ENCODE measurements at places on chromosomes 5 and 9.

- DNase-seq: no peak
Observed at GRCh38 chr5:171849585-171850323, 64.1 kb downstream of the SMIM23 start.

DNA sequence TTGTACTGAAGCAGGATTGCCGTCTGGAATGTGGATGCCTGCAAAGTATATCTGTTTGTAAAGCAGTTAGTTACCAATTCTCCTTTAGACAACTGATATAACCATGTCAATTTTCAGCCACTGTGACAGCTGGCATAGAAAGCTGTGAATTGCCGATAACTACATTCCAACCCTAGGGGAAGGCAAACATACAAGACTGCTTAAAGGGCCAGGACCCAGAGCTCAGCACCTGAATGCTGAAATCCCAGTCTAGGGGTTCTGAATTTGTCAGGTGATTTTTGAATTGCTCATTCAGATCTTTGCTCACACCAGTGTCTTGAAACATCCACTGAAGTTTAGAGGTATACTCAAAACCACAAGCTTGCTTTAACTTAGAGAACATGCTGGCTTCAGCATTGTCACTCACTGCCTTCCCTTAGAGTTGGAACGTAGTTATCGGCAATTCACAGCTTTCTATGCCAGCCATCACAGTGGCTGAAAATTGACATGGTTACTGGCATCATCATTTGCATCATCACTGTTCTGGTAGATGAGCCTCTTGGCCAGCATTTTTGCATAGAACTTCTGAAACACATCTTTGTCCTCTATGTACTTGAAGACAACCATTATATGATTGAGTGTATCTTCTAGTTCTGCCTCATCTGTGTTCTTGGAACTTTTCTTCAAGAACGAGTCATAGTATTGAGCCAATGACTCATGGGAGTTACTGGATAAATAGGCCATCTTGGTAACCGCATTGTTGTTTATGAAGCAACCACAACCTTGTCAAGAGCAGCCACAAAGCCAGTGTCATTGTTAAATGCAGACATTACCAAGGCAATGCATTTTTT, 82.1 kb downstream of the CCDC192 start:
- no peak for DNase-seq

DNA sequence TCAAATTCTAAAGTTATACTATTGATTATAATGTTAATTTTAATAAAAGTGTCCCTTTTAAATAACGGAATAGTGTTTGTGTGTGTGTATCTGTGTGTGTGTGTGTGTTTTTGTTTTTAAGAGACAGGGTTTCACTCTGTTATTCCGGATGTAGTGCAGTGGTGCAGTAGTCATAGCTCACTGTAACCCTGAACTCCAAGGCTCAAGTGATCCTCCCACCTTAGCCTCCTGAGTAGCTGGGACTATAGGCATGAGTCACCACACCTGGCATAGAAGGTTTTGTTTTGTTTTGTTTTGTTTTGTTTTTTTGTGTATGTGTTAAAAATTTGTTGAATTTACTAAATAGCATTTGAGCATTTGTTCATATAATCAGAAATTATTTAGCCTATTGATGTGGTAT, 64.6 kb downstream of the YTHDC2 start:
- no peak for DNase-seq

DNA sequence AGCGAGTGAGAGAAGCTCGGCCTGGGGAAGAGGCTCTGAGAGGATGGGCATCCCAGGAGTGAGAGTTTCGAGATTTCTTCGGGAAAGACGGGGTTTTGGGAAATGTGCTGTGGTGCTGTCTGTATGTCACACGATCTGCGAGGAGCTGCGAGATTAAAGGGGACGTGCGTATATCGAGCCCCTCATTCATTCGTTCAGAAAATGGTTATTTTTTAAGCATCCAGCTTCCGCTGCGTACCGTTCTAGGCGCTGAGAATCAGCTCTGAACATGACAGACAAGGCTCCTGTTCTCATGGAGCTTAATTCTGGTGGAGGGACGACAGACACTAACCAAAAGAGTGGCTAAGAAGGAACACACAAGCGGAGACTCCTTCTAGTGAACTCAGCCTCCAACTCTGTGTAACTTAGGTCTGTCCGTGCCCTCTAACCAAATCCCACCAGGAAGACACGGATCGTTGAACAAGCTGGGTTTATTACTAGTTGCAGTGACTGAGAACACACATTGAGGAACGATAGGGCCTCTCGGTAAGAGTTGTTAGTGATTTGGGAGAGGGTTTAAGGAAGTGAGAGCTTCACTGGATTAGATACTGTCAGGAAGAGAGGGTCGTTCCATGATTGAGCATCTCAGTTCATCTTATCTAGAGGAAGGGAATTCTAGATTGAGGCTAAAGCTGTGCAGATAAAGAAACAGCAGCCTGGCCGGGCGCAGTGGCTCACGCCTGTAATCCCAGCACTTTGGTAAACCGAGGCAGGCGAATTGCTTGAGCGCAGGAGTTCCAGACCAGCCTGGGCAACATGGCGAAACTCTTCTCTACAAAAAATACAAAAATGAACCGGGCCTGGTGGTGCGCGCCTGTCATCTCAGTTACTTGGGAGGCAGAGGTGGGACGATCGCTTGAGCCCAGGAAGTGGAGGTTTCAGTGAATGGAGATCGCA, 1.0 kb upstream of the FBXW11 start:
- no peak for DNase-seq

- no peak for DNase-seq
Observed at GRCh38 chr9:125241863-125242739, 958 bp upstream of the HSPA5 start.

DNA sequence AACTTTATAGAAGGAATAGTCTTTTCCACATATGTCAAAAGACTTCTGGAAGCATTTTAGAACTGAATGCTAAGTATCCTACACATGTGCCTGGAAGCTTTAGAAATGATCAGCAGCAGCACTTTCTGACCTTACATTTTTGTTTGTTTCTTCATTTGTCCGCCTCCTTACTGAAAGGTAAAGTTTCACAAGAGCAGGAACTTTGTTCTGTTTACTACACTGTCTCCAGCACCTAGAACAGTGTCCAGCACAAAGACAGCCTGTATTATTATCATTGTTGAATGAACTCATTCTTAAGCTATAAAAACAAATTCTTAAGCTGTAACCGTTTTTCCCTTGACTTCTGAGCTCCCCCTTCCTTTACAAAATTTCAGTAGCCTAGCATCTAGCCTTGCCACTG, 14.8 kb downstream of the PIP5K1B start:
- no peak for DNase-seq

DNA sequence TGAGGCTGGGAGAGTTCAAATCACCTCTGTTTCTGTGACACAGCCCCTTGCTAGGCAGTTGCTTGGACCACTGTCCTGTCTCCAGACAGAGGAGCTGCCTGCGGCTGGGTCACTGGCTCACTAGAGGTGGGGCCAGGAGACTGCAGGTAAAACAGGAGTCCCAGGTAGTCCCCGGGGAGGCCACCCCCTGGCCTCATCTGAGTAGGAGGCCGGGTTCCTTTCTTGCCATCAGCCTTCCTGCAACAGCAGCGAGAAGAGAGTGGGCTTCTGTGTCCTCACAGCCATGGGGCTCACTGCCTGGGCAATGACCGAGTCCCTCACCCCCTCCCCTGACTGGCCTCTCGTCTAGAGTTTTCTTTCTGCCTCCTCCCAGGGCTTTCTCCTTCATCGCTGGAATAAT, 197.5 kb downstream of the CDK5RAP2 start:
- no peak for DNase-seq

DNA sequence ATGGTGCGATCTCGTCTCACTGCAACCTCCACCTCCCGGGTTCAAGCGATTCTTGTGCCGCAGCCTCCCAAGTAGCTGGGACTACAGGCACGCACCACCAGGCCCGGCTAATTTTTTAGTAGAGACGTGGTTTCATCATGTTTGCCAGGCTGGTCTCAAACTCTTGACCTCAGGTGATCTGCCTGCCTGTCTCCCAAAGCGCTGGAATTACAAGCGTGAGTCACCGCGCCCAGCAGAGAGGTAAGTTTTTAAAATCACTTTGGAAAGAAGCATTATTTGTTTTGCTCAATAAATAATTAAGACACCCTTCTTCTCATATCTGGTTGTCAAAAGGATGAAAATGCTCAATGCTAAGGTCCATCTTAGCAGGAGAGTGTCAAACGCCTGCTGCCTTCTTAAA, 48.5 kb upstream of the STXBP1 start:
- DNase-seq: no peak

GRCh38 chr5:150119421-150120061, 33.2 kb upstream of the CSF1R start:
- no peak for DNase-seq

- DNase-seq: no peak
Observed at GRCh38 chr5:27810458-27810857, 772.1 kb upstream of the CDH9 start.

DNA sequence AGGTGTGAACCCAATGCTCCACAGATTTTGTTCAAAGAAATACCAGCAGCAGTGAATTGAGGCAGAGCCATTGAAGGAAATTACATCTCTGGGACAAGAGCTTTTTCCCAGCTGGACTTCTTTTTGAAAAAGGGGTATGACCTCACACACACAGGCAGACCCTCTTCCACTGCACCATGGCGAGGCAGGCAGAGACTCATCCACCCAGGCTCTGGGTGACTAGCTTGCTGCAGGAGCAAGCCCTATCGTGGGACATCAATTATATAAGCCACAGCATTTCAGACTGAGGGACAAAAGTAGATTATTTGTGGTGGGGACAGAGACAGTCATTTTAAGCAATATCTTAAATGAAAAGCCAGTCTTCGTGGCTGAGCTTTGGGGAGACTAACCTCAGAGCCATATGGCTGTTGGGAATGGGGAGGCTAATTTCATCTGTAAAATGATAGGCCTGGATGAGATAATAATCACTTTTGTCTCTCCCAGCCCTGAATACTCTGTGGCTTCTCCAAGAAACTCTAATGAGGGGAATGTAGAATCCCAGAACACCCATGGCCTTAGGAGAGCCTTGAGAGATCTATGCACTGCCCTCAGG, 113.1 kb upstream of the TNC start:
- no peak for DNase-seq

GRCh38 chr5:77842243-77842642, 66.1 kb upstream of the TBCA start:
- DNase-seq: no peak

GRCh38 chr5:78335976-78336375, 24.4 kb upstream of the SCAMP1 start:
- DNase-seq: no peak

DNA sequence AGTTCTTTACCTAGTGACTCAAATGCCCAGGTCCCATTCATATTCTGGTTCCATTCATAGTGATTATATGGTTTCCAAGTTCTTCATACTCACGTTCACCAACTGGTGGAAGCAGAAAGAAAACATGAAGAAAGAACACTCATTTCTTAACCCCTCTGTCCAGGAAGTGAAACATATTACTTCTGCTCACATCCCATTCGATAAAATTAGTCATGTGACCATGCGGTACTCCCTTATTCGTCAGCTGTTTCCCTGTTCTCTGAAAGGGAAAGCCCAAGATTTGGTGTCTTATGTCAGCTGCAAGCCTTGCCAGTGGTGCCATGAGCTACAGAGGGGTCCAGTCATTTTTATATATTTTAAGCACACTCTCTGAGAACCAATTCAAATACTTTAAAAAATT, 387.0 kb upstream of the DMAC1 start:
- no peak for DNase-seq

DNA sequence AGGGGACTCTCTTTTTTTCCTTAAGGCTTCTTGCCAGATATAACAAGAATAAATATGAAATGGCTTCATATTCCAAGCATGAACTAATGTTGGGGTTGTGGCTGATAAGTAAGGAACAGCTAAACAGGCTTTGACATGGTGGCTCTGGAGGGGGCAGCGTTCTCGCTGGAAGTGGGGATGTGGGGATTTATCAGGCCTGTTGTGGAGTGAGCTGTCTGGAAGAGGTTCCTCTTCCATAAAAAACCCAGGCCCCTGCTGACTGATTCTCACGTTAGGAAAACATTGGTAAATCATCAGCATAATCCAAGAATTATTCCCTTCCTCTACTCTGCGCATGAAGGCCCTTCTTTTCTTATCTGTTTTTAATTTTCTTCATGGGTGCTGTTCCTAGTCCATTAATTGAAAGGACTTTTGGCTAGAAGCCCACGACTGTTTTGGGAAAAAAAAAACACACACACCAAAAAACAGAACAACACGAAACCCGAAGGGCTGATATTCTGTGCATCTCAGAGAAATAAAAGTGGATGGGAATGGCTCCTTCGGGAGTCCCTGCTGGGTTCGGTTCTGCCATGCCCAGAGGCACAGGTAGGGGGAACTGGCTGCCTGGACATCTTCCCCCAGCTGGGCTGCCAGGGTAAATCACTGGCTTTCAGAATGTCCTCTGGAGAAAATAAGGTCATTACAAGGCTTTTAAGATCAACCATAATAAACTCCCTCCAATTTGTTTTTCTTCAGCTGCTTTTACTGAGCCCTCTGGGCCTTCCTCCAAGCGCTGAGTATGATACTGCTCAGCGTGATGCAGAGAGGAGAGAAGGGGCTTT, 297.0 kb downstream of the SLIT3 start:
- no peak for DNase-seq

DNA sequence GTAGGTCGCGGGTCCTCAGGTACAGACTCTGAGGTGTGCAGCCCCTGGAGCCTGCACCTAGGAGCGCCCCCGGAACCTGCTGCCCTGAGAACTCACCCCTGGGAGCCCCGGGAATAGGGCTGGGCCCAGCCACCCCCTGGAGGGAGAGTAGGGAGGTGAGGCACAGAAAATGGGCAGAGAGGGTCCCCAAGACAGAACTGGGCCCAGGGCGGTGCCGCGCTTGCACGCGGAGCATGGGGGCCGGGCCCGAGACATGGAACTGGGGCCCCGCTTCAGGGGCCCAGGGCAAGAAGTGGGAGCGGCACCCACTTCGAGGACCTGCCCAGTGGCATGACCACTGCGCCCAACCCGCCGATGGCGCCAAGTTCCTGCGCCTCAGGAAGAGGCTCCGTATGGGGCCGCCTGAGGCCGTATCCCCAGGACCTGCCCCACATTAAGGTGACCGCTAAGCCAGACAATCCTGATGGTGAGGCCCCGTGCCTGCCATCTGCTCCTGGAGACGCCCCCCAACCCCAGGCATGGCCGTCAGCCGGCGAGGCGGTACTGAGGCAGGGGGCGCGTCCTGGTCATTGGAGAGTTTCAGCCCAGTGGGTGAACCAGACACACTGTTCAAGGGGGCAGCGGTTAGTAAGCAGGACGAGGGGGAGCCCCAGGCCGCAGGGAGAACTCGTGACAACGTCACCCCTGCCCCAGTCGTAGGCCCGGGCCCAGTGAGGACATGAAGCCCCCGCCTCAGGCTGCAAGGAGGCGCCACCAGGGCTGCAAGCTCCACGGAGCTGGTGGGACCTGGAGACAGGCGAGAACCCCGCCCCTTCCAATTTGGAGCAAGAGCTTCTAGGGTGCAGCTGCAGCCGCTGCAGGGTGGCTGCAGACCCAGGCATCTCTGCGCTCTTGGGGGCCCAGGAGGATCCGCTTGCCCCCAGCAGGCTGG, 89.5 kb upstream of the PUM3 start:
- no peak for DNase-seq
